HCT116 (cell line): ENCODE measurements at places on chromosomes 6 and 20.
A peak's percentile ranks its signal among the peaks of the same experiment; 100 is the strongest.

GRCh38 chr20:17967521-17968365 lies 851 bp downstream of the SNX5 start:
- DNase-seq: no peak

GRCh38 chr6:53333439-53334408 lies 15.0 kb downstream of the ELOVL5 start:
- no peak for DNase-seq

- no peak for DNase-seq
Measured at GRCh38 chr6:38518511-38519304, 121.0 kb downstream of the BTBD9 start.

- DNase-seq: peak; percentile 74
Measured at GRCh38 chr6:37381579-37381978, 27.8 kb downstream of the RNF8 start.

DNA sequence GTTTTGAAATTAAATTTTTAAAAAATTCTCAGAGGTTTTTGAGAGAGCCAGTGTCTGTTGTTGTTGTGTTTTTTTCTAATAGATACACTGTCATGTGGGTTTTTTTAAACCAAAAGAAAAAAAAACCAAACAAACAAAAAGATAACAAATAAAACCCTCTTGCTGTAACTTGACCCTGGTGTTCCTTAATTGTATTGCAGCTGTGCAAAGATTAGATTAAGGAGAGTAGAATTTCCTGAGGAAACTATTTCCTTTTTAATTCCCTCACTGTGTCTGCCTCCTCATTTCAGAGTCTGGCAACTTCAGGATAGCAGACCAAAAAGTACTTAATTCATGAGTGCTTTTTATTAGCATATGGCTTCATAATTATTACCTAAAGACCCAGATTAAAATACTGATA lies 281.9 kb downstream of the EPM2A start:
- peak; percentile 12 for DNase-seq

DNA sequence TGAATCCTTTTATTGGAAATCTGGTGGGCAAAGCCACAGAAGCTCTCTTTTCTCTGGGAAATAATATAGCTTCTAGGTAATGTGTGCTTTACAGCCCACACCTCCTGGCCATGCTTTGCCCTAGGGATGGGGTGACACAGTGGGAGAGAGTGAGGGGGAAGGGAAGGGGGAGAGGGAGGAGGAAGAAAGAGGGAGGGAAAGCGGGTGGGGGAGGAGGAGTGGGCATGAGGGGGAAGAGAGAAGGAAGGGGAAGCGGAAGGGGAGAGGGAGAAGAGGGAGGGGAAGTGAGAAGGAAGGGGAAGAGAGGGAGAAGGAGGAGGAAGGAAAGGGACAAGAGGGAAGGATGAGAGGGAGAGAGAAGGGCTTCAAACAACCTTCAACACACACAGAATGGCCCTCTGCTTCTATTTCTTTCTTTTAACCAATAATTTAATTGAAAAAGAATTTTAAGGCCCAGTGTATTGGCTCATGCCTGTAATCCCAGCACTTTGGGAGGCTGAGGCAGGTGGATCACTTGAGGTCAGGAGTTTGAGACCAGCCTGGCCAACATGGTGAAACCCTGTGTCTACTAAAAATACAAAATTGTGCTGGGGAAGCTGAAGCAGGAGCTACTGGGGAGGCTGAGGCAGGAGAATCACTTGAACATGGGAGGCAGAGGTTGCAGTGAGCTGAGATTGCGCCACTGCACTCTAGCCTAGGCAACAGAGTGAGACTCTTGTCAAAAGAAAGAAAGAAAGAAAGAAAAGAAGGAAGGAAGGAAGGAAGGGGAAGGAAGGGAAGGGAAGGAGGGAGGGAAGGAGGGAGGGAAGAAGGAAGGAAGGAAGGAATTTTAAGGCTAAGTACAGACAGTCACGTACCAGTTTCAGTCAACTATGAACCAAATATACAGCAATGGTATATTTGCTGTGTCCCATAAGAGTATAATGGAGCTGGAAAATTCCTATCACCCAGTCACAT lies 75.2 kb downstream of the RSPH3 start:
- DNase-seq: no peak

DNA sequence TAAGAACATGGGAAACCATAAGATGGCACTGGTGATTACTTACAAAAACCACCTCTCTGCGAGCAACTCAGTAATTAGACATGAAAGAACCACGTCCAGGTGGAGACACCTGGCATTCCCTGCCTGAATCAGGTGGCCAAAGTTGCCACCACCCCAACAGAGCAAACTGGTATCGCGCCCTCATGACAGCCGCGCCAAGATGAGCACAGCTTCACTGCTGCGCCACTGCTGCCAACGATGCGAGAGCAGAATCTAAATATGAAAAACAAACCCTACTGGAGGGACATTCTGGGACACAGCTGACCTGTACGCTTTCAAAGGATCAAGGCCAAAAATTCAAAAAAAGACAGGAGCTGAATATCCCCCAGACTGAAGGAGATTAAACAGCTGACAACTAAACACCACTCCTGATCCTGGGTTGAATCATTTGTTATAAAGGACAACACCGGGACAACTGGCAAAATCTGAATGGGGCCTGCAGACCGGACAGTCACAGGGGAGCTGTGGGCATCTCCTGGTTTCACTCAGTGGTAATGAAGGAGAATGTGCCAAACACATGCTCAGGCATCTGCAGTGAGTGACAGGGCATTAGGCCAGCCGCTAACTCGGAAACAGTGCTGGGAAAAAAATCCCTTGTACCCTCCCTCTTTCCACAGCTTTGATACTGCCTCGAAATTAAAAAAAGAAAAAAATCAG lies 17.4 kb downstream of the CST7 start:
- no peak for DNase-seq

DNA sequence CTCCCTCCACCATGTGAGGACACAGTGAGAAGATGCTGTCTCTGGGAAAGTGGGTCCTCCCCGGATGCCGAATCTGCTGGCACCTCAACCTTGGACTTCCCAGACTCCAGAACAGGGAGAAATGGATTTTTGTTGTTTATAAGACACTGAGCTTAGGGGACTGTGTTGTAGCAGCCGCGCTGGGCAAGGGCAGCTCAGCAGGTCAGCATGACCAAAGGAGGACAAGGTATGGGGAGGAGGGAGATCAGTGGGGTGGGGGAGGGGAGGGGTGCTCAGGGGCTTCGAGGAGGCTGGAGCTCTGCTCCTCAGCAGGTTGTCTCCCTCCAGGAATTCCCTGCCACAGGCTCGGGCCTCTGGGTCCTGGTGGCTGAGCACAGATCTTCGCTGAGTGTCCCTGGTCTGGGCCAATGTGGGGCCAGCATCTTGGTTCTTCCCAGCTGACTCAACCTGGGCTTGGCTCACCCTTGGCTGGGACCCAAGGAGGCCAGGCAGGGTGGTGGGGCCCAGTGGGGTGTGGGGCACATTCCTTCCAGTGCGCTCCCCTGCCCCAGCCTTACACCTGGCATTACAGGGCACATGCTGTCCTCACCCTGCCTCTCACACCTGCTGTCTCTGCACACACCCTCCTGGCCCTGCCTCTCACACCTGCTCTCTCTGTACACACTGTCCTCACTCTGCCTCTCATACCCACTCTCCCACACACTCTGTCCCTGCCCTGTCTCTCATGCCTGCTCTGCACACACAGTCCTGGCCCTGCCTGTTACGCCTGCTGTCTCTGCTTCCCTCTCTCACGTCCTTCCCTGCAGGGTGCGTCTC lies 107.3 kb downstream of the SYCP2 start:
- no peak for DNase-seq

DNA sequence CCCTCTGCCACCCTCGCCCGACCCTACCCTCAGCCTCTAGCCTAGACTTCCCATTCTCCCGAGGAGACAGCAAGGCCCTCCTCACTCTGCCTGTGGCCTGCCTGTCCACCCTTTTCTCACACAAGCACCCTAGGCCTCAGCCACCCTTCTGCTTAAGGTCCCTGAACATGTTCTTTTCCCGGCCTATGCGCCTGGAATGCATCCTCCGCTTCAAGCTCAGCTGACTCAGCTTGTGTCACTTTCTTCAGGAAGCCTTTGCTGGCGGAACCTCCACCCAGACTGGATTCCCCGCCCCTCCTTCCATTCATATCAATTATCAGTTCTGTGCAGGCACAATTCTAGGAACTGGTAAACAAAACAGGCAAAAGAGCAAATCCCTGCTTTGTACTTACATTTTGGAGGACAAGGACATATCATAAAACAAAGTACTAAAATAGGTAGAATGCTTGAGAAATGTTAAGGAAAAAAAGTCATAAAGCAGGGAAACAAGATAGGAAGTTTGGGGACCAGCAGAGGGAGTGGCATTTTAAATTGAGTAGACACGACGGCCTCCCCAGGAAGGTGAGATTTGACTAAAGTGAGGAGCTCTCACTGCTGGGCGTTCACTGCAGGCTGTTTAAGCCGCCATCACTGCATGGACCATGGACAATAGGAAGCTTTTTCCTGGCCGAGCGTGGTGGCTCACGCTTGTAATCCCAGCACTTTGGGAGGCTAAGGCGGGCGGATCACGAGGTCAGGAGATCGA lies 17.9 kb upstream of the SNHG17 start:
- no peak for DNase-seq

- no peak for DNase-seq
Measured at GRCh38 chr20:63208346-63208909, 7.5 kb downstream of the YTHDF1 start.

DNA sequence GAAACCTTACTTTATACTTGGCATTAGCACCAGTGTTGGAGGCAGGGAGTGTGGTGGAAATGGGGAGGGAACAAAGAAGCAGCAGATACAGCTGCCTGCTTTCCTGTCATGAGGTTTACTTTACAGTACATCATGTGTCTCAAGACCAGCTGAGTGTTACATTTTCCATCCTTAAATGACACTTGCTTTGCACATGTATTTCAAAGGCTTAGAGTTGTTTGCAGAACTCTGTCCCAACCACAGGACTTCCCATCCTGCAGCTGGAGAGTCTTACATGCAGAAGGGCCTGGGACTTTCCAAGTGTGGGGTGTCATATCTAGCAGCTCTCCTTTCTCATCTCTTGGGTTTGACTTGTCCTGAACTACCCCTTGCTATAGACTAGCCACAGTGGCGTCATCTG lies 395.9 kb downstream of the DHX35 start:
- DNase-seq: no peak

GRCh38 chr6:38245295-38245694 lies 394.4 kb downstream of the BTBD9 start:
- no peak for DNase-seq

DNA sequence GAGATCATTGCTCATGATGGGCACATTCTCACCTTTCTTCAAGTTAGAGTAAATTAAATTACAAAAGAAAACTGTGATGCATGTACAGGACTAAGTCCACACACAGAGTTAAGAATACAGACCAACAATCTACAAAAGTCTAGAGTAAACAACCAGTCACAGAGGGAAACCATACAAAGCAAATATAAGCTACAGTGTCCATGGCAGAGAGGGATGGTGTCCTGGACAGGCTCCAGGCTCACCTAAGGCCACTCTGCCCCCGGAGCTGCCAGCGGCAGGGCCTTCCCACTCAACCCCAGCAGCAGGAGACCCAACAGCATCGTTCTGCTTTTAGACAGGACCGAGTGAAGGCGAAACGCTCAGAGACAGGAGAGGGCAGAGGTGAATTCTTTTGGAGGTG lies 16.0 kb downstream of the PDE10A start:
- DNase-seq: no peak

- no peak for DNase-seq
Measured at GRCh38 chr6:73631849-73632248, 21.9 kb downstream of the SLC17A5 start.

DNA sequence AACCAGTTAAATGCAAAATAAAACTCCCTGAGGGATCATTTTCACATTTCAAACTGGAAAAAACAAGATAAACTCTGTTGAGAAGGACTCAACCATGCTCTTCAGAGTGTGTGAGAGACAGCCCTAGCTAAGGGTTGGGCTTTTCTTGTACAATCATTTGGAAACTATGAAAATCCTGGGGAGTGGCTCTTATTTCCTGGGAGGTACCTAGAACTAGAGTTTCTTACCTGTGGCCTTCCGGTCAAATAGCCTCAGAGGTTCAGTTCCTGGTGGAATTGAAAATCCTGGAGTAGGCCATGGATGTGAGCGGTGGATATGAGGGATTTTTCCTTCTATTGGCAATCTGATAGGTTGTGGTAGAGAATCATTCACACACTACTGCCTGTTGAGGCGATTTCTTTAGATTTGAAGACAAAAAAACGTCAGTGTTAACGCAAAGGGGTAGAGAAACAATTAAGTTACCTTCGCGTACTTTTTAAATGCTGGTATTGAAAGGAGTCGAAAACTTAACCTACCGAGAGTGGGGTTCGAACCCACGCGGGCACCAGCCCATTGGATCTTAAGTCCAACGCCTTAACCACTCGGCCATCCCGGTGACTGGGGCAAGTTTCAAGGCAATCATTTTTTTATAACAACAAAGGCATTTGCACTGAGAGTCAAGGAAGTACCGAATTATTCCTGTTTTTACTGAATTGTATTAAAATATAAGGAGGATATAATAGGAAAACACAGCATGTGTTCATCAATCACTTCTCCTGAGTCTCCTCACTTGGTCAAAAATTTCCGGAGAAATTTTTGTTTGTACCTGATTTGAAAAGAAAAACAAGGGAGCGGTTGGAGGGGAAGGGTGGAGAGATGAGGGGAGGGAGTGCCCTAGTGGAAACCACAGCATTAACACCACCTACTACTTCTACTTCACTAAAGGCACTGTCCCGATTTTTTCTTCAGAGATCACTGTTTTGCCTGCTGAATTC lies 191.3 kb downstream of the OR2B2 start:
- peak; percentile 87 for DNase-seq

GRCh38 chr20:1819311-1820137 lies 75.7 kb upstream of the SIRPA start:
- no peak for DNase-seq

DNA sequence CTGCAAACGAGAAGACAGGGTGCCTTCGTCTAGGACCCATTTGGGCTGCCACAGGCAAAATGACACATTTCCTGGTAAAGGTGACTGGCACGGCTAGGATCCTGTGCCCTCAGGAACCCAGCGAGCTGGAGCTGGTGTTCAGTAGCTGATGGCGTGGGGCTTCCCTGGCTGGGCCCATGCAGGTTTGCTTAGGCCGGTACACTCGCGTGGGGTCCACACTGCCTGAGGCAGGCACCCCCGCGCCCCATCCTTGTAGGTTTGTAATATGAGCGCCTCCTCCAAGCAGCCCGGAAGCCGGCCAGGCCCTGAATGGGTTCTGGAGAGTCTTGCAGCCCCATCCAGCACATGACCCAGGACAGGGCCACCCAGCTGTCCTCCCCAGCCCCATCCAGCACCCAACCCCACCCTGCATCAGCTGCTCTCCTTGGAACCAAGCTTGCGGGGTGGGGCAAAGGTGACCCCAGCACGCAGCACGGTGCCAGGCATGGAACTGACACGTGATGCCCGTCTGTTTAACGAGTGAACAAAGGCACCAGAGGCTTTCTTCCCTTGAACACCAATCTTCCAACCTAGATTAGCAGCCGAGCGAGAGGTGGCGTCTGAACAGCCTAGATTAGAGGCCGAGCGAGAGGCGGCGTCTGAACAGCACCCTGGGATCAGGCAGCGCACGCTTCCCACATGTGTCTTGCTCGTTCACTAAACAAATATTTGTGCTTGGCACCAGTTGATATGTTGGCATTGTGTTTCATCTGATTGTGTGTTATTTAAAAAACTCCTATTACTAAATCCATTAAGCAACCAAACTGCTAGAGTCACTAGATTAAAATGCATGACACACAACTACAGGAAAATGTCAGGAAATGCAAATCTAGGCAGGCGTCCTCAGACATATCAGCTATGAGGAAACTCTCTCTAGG lies 112.1 kb downstream of the DLL1 start:
- no peak for DNase-seq

GRCh38 chr6:25177500-25178028 lies 101.6 kb upstream of the CARMIL1 start:
- DNase-seq: no peak
